ENCODE measurements at places on chromosomes 11 and 22.

DNA sequence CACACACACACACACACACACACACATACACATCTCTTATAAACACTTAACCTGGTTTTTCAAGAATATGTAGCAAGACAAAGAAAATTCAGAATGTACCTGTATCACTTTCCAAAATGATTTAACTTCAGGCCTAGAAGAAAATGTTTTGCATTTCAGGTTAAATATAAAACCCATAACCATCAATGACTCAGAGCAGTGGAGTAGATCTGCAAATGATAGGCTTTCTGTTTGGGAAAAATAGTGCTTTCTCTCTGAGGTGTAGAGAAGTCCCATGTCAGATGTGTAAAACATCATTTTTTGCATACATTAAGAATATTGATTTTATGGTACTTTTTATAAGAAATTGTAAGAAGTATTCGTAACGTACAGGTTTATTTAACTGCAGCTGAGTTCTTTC lies 116.9 kb downstream of the STK33 start:
- DNase-seq: no peak

DNA sequence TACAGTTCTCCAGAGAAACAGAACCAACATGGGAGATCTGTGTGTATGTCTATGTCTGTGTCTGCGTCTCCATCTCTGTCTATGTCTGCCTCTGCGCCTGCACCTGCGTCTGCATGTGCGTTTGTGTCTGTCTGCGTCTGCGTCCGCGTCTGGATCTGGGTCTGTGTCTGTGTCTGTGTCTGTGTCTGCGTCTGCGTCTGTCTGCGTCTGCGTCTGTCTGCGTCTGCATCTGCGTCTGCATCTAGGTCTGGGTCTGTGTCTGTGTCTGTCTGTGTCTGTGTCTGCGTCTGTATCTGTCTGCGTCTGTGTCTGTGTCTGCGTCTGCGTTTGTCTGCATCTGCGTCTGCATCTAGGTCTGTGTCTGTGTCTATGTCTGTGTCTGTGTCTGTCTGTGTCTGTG lies 88.4 kb upstream of the SLC22A12 start:
- DNase-seq: no peak

- peak; percentile 45 for DNase-seq
These were observed 1.9 kb downstream of the NLRP6 start for GRCh38 chr11:279966-280705.

- DNase-seq: no peak
These were observed 20.6 kb upstream of the PRDM10 start for GRCh38 chr11:130023204-130023603.

- DNase-seq: no peak
These were observed 56.8 kb downstream of the RPL27A start for GRCh38 chr11:8739309-8739793.

DNA sequence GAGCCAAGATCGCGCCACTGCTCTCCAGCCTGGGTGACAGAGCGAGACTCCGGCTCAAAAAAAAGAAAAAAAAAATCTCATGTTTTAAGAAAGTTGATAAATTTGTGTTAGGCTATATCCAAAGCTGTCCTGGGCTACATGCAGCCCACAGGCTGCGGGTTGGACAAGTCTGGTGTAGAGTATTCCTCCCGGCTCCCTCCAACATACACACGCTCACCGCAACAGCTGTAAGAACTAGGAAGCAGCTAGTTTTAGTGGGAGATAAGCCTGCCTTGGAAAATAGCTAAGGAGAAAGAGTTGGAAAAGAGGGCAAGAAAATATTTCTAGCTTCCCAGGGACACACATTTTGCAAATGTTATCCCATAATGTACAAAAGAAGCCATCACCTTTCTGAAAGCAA lies 46.6 kb downstream of the CELF1 start:
- no peak for DNase-seq

GRCh38 chr11:83311701-83312100 lies 25.5 kb upstream of the CCDC90B start:
- DNase-seq: no peak

- DNase-seq: no peak
These were observed 131.4 kb upstream of the POU2AF2 start for GRCh38 chr11:111114091-111114490.

- DNase-seq: no peak
These were observed 101.0 kb upstream of the PARVA start for GRCh38 chr11:12276356-12276755.

DNA sequence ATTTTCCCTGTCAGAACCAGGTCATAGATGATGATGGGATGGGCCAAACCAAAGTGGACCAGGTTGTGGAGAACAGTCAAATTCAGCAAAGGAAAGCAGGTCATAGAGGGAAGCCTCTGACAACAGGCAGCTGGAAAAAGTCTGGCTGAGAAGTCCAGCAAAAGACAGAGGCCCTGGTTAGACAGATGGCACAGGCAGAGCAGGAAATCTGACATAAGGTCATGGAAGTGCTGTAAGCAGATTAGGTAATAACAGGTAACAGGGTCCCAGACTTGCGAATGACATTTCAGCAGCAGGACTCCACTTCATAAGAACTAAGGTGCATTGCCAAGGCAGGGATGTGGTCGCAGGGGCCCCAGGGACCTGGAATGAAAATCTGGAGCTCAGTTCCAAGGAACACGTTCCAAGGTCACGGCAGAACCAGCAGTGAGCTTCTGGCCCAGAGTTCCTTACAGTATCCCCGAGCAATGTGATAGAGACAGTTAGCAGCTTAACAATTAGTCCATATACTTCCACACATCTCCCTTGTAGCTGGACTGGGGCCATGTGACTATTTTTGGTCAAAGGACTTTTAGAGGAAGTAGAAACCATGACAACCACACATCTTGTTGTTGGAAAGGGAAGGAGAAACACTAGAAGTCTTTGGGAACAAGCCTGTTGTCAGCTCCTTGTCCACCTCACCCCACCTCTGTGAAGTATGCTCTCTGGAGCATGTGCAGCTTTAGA lies 75.4 kb downstream of the ME3 start:
- DNase-seq: no peak

DNA sequence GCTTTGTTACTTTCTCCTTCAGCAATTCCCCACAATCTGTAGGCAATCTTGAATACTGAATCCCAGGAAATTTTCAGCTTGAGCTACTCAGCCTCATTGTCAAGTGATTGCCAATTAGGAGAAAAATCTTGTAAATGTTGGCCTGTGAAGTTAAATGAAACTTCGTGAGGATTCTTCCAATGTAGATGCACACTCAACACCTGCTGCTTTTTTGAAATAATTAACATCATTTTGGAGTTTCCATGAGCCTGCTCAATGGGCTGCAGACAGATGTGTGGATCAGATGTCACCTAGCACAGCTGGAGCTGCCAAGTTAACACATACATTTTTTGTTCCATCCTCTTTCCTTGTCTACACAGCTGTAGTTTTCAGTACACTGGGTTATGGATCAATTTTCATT lies 645.6 kb upstream of the LUZP2 start:
- DNase-seq: no peak

- no peak for DNase-seq
These were observed 44.0 kb upstream of the RDX start for GRCh38 chr11:110340436-110340835.

GRCh38 chr11:8092587-8093424 lies 11.8 kb downstream of the TUB start:
- DNase-seq: no peak

DNA sequence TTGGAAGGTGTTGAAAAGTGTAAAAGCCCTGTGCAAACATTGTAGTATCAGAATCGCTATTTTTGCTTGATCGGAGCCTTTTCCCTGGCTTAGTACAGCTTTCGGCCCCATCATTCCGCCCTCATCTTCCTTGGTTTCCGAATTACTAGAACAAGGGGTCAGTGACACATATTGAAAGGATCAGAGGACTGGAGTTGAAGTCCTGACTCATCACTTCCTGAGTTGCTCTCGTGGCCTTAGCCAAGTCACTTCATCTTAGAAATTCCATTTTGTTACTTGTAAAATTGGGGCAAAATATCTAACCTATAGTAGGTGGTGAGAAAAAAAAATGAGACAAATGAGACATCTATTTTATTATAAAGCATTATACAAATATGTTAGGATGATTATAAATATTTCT lies 375.0 kb downstream of the NTM start:
- DNase-seq: no peak

- DNase-seq: no peak
These were observed 1.5 kb downstream of the PANX3 start for GRCh38 chr11:124612567-124613246.

DNA sequence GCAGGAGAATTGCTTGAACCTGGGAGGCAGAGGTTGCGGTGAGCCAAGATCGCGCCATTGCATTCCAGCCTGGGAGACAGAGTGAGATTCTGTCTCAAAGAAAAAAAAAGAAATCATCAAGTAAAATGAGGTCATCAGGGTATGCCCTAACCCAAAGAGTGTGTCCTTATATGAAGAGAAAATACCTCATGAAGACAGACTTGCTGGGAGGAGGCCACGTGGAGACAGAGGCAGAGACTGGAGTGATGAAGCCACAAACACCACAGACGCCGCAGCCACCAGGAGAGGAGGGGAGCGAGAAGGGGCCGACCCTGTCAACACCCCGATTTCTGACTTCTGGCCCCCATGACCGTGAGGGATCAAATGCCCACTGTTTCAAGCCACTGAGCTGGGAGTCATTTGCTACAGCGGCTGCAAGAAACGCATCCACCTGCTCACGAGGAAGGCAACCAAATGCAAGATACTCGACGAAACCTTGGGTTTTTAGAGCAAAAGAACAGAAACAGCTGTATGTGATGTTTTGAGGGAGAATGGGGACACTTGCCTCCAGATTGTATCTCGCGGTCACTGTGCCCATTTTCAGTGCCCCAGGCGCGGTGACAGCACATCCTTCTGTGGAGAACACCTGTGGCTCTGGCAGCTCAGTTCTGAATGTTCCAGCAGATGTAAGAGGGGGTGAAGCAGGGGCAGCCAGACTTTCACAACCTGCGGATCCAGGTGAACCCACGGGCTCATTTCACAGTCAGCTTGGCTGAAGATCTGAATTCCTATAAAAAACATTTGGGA lies 1317.2 kb downstream of the TBC1D22A start:
- DNase-seq: no peak

DNA sequence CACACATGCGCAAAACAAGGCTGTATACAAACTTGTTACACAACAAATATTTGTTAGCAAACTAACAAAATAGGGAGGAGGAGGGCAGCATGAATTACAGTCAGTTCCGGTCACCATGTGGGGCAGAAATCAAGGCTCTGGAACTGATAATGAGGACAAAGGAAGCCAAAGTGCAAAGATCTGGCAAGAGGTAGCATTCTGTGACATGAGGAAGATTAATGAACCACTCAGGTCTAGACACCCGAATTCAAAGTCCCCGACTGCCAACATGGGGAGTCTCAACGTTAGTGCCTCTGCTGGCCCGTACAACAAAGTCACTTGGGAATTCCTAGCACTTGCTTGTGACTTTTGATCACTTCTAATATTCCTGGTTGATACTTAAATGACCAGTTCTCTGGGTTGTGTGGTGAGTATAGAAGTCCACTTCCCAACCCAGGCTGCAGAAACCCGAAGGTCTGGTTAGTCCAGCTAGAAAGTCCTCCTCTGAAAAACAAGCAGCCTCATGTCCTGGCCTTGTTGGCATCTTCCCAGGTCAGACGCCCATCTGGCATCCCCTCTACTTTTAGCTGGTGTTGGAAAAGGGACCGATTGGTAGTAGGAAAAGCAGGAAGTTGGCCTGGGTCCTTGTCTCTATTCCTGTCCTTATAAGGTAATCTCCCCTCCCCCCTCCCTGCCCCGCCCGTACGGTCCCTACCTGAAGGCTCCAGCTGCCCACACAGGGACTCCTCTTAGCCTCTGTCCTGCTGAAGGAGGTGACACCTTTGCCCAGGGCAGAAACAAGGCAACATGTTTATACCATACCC lies 1.6 kb downstream of the SUN2 start:
- DNase-seq: no peak

DNA sequence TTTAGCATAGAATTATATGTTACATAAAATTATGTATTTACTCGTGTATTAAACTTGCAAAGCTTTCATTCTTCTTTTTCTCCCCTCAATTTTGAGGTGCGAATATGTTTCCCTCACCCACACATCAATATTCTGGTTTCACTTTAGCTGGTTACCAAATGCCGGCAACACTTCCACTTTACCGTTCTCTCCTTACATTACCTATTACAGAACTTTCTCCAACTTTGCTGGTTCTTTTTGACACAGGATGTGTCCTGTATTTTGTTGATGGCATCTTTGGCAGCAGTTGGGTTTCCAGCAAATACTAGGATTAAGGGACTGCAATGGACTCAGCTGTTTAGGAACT lies 84.9 kb downstream of the PRR5L start:
- DNase-seq: no peak

- DNase-seq: no peak
These were observed 47.5 kb upstream of the TENM4 start for GRCh38 chr11:79488286-79488685.

- DNase-seq: no peak
These were observed 15.3 kb downstream of the TTC12 start for GRCh38 chr11:113329725-113330124.

DNA sequence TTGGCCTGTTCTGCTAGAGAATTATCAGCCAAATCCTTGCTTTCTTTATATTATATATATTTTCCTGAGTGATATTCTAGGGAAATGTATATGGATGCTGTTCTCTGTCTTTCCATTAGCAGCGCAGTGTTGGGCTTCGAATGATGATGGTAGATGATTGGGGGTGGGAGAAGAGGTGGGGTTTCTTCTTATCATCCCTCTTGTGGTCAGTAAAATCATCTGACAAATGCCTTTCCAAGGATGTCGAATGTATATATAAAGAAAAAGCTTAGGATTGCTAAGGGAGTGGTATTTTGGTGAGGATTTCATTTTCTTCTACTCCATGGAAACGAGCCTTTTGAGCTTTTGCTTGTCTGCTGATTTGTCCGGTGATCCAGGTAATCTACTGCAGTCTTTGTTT lies 48.9 kb downstream of the ARHGEF12 start:
- DNase-seq: no peak

DNA sequence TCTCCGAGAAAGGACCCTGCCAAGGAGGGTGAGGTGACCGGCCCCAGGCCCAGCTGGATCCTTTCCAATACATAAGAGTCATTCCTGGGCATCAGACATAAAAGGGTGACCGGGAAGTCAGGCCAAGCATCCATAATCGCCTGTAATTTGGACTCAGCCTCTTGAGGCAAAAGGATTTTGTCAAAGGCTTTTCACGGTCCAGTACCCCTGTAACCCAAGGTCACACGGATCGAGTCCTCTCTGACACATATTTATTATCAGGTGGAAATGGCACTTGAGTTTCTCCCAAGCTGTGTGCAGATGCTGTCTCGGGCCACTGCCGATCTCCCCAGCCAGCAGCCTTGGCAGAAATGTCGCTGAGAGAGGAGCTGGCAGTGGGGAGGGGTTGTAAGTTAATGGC lies 556.5 kb downstream of the MN1 start:
- DNase-seq: no peak

DNA sequence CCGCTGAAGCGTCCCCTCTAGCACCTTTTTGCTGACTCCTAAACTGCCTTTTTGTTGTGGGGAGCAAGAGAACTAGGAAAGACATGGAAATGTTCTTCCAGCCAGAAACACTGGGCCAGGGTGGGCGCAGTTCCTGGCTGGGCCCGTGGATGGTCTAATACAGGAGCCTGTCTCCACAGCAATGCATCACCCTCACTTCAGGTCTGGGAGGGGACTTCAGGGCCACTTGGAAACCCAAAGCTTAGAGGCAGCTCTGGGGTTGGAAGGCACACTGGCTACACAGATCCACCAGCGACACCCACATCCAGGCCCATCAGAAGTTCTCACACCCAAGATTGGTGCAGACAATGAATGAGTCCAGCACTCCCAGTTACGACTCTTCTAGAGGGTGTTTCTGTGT lies 120.3 kb downstream of the ETS1 start:
- no peak for DNase-seq

All from central memory CD4-positive, alpha-beta T cell (primary cell).